Mesendoderm (in vitro differentiated cells): ENCODE measurements at places on chromosomes 5 and 9.

DNA sequence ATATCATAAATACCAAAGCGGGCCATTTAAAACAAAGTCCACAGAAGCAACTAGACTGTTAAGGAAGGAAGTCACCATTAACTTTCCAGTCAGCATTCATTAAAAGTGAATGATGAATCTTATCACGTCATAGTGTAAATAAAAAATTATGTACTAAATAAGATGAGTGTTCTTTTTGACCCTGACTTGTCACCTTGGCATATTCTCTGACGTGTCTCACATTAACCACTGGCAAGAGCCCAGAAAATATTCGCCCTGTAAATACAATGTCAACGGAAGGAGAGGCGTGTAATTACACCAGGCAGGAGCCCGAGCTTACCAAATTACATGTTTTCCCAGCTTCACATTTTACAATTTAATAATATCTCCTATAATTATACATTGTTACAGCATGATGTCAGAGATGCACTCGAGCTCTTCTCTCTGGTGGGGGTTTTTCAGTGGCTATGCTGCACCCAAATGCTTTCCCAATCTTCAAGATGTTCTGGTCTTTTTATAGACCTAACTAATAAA is 29.3 kb upstream of the UBE2QL1 start:
- DNase-seq: no peak

DNA sequence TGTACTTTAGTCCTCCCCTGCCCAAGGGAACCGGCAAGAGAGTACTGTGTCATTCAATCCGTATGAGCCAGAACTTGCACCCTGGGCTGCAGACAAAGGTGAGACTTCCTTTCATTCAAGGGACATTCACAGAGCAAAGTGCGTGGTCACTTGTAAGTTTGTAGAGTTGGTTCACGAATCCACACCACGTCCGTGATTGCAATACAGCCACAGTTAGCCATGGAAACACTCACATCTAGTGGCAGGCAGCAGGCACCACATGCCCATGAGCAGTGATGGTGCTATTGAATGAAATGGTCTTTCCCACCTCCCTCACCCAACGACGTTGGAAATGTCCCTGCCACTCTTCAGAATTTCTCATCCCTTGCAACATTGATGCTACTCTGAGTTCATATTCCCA is 72.6 kb downstream of the SYK start:
- DNase-seq: no peak

DNA sequence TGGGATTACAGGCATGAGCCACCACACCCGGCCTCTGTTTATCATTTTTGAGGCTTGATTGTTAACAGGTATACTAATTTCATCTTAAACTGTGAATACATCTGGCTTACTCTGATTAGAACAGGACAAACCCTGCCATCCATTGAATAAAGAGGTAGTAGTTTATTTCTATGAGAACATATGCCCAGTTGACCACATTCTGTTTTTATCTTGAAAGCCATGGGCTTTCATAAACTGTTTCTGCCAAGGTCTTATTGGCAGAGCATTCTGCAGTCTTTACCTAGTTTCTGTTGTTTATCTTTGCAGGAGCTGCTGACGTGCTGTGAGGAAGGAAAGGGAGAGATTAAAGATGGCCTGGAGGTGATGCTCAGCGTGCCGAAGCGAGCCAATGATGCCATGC is 184.9 kb upstream of the OTULINL start:
- no peak for DNase-seq

DNA sequence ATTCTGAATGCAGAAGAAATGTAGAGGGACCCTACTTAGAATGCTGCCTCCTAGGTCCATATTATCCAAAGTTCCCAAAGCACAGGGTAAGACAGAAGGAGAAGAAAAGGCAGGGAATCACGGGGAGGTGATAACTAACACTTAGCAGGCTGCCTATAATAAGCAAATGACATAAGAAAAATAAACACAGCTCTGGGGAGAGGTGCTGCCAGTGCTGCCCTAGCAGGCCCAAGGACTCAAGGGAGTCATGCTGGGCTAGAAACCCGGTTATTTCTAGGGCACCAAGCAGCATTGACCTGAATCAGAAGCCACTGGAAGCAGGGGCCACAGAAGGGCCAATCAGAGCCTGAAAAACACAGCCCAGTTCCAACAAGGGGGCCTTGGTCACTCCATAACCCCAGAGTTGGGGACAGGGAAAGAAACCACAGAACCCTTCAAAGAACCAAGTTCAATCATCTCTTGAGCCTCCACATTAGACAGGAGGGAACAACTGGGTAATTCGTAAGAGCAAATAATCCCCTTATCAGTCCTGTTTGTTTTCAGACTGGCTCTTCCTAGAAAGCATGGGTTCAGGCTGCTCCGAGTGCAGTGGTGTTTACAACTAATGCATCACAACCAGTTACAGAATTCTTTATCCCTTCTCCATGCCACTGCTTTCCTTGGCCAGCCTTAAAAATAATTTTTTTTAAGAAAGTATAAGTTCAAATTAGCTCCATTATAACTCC is 24.0 kb downstream of the NRG2 start:
- DNase-seq: no peak

- DNase-seq: no peak
Observed at GRCh38 chr5:180111273-180112002, 39.9 kb upstream of the RNF130 start.

GRCh38 chr9:96115836-96116235 is 186.1 kb downstream of the HSD17B3 start:
- DNase-seq: no peak

DNA sequence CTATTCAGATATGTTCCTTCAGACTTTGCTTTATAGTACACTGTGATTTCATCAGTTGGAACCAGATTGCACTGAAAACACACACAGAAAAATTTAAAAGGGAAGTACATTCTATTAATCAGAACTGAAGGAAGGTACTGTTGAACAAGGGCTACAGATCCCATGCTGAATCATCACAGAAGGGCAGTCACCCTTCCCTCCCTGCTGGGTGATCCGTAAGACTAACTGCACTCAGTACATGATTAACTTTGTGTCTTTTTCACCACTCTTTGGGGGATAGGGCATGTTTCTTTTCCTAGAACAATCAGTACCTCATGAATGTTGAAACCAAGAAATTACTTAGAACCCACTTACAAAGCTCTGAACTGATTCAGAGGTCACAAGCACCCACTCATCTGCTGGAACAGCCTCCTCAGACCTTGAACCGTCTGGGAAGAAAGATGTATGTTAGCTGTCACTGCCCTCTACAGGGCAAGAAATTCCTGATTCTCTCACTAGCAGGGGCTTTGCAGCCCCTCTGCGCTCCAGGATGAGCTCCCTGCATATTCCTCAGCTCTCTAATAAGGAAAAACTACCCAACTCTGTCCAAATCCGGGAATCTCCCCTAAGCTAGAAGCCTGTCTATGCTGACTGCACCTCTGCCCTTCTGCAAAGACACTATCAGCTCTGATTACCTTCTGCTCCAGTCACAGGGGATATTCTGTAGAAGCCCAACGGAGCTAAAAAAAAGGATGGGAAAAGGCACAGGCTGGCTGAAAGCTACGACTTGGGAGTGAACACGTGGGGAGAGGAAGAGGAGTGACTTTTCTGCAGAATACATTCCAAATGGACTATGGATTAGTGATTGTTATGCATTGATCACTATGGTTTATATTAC is 51.0 kb downstream of the IARS1 start:
- DNase-seq: peak; percentile 28

DNA sequence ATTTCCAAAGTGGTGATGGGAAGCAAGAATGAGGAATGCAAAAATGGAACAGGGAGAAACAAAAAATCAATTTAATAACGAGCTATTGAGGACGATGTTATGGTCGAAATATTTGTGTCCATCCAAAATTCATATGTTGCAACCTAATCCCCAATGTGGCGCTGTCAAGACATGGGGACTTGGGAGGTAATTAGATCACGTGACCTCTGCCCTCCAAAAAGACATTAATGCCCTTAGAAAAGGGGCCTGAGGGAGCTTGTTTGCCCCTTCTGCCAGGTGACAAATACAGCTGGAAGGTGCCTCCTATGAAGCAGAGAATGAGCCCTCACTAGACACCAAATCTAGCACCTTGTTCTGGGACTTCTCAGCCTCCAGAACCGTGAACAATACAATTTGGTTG is 315.2 kb upstream of the CDH9 start:
- no peak for DNase-seq

DNA sequence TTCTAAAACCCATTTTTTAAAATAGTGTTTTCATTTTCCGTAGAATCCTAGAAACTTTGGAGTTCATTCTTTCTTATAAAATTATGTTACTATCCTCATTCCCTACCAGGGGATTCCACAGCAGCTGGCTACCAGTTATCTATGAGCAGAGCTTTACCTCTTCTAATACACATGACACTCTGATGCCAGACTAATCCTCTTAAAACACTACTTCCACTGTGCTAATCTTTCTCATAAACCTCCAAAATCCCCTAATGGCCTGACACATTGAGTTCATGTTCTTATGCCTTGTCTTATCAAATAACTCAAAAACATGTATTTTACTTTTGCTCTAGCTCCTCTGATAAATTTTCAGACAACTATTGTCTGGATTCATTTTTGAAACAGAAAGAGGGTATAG is 633.6 kb upstream of the FTMT start:
- DNase-seq: peak; percentile 85

DNA sequence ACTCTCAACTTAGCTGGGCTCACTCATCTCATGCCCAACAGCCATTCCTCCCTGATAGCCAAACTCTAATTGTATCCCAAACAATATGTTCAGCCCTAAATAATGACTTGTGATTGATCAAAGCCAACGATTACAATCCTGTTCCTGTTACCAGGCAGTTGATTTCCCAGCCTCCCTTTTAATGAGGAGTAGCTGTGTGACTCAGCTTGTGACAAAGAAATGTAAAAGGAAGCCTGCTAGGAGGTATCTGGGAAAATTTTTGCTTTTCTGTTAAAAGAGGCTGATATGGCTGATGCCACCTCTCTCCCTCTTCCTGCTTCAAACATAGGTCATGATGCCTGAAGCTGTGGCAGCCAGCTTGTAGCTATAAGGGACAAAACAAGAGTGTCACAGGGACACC is 19.6 kb upstream of the ENC1 start:
- DNase-seq: no peak
